AG04450 (cell line): ENCODE measurements at places on chromosomes 1 and 21.

DNA sequence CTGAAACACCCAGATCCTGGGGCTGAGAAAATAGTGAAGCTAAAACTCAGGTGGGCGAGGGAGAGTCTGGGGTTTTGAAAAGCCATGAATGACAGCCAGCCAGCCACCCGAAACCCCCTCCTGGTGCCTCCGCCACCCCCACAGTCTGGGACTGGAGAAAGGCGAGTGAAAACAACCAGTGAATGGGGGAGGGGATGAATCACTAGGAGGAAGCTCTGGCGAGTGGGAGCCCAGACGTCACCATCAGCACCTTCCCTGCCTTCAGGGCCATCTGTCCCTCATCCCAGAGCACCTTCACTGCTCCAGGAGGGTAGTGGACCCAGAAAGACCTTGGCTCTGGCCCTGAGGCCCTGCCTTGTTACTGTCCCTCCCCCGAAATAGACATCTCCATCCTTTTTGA lies 9.2 kb downstream of the RORC start:
- DNase-seq = no peak

- no peak for DNase-seq
Measured at GRCh38 chr1:55860798-55861519, 645.8 kb upstream of the USP24 start.

GRCh38 chr1:33445108-33445507 lies 14.2 kb upstream of the PHC2 start:
- no peak for DNase-seq

GRCh38 chr1:5711956-5712645 lies 280.1 kb downstream of the NPHP4 start:
- DNase-seq = no peak

- DNase-seq = no peak
Measured at GRCh38 chr1:156559797-156560385, 12.5 kb downstream of the IQGAP3 start.

DNA sequence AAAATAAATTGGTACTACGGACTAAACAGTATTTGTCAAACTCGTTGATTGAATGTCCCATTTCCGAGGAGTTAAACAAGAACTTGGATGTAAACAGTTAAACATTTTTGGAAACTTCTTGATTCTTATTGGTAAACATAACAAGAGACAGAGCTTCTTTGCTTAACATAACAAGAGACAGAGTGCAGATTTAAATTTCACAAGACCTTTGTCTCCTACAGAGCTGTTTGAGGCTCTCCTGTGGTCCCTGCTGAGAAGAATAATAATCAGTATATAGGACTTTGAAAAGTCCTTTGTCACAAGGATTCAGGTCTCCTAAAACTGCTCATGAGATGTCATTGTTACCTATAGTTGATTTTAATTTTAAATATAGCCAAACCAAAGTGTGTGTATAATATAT lies 170.6 kb upstream of the C21orf91 start:
- DNase-seq = no peak

- peak; percentile 96 for DNase-seq
Measured at GRCh38 chr21:26795866-26796329, 49.3 kb downstream of the ADAMTS1 start.

DNA sequence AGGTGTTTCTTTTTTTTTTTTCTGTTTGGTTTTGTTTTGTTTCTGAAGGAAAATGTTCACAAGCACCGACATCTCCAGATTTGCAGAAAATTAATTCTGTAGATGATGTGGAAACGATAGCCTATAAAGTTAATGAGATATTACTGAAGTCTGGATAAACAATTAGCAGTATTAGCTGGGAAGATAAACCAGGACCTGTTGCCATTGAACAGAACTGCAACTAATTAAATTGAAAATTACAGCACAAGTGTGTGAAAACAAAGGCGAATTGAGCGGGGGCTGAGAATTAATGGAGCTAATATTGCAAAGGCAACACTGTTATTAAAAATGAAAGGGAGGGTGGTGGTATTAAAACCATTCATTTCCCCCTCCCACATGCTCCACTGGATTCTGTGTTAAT lies 107.5 kb upstream of the AJAP1 start:
- no peak for DNase-seq

DNA sequence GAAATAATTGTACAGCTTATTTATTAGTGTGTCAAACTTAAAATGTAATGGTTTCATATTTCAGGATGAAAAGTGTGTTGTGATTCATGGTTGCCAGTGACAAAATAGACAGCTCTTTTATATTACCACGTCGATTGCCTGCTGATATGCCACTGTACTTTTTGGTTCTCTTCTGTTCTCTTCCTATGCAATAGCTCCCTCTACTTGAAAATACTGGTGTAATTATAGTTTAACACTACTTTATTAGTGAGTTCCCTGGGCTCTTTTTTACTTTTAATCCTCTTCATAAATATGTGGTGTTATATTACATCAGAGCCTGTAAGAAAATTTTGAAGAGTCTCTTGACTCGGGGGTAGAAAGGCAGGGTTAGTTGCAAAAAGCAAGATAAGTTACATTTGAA lies 111.3 kb downstream of the PATJ start:
- no peak for DNase-seq

- no peak for DNase-seq
Measured at GRCh38 chr1:225555821-225556220, 97.1 kb downstream of the ENAH start.

DNA sequence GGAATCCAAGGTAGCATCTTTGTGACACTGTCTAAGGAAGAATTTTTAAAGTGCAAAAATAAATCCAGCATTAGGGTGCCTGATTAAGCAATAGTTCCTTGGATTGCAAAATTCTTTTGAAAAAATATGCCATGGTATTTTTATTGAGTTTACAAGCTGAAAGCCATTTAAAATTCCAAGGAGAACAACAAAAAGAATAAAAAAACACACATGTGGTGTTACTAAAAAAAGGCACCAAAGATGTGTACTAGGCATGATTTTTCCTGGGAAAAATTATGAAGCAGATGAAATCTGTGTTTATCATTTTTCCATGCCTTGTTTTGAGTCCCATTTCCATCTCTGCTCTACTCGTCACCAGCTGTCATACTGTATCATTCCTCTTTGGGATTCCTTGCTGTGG lies 157.0 kb upstream of the ZNHIT6 start:
- DNase-seq = no peak

GRCh38 chr1:53686091-53686964 lies 52.6 kb downstream of the GLIS1 start:
- no peak for DNase-seq

- no peak for DNase-seq
Measured at GRCh38 chr1:214224611-214225354, 56.2 kb upstream of the SMYD2 start.

DNA sequence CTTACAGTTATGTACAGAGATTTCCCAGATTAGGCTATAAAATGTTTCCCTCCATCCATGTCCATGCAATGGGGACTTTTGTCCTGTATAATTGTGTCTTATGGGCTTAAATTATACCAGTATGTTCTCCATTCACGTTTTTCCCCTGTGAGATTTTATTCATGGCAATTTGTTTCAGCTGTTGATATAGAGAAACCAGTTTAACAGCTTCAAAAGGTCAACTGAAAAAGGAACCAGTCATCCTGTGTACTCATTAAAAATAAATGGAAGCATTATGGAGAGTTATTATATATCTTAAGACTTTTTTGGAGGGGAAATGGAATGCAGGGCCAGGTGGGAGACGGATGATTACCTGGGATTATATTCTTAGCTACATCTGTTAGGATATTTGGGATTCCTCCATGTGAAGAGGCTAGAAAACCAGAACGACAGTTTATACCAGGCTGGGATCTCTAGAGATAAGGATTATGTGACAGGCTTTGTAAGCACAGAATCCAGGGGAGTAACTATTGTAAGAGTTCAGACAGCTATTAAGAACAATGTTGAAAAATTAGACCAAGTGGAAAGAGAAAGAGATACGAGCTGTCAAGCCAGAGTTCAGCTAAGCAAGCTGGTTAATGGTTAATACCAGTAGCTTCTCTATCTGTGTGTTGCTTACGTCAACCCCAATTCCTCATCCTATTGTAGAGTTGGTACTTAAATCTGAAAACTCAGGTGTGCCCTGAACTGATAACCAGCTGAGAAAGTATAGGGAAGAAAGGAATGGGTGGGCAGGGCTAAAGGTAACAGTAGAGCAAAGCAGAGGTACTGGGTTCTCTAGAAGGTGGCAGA lies 12.4 kb upstream of the ZNF697 start:
- DNase-seq = no peak

- peak; percentile 50 for DNase-seq
Measured at GRCh38 chr21:41956926-41957729, 3.3 kb upstream of the C2CD2 start.

GRCh38 chr1:82921759-82922158 lies 1077.2 kb downstream of the TTLL7 start:
- DNase-seq = no peak

- DNase-seq = no peak
Measured at GRCh38 chr1:246306415-246307037, 200.6 kb downstream of the SMYD3 start.

DNA sequence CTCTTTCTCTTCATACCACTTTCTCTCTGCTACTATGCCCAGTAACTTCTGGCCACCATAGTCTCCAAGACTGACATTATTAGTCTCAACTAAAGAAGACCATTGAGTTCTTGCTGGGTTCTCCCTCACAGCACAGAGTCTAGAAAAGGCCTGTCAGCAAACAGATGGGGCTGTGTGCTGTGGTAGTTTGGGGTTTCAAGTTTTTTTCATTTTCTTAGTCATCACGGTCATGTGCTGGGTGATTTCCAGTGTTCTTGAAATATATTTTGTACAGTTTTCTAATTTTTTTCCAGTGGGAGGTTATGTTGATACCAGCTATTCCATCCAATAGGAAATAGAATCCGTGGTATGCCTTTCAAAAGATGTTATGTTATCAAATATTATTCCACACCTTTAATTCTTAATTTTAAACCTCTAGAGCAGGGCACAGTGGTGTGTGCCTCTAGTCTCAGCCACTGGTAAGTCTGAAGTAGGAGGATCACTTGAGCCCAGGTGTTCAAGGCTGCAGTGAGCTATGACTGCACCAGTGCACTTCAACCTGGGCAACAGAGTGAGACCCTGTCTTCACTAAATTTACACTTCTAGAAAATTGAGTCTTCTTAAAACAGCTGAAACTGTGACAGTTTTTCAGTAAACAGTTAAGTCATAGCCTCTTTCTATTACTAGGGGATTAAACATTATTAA lies 8.3 kb downstream of the CFHR2 start:
- no peak for DNase-seq

DNA sequence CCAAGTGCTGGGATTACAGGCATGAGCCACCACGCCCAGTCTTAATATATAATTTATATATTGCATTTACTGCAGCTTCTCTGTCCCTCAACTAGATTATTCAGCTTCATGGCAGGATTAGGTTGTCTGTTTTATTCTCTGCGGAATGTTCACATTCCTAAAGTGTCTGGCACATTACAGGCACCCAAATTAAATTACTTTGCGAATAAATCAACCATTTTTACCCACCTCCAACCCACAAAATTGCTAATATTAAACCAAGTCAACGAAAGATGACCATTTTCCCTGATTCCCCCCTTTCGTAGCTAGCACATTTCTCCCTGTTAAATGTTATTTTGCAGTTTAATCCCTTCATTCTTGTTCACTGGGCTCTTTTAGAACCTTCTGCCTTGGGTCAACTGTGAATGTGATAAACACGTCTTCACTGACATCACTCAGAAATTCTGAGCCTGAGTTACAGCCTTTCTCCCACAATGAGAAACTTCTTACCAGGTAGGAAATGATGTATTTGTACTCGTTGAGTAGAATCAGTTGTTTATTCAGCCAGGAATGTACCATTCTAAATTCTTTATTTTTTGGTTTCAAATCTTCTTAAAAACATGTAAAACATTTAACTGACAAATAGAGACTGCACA lies 35.9 kb downstream of the THAP3 start:
- no peak for DNase-seq

DNA sequence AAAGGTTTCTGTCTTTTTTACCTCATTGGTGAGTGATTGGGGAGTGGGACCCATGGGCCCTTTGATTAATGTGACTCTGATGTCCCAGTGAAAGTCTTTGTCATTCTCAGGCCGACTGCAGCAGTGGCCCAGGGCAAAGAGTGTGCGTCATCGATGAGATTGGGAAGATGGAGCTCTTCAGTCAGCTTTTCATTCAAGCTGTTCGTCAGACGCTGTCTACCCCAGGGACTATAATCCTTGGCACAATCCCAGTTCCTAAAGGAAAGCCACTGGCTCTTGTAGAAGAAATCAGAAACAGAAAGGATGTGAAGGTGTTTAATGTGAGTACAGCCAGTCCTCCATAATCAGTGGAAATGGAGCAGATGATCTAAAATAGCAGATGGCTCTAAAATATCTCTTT lies 19.4 kb downstream of the NTPCR start:
- DNase-seq = no peak

- no peak for DNase-seq
Measured at GRCh38 chr1:240237305-240237721, 145.6 kb downstream of the FMN2 start.

- no peak for DNase-seq
Measured at GRCh38 chr1:104795931-104796330, 1046.2 kb downstream of the AMY1C start.

DNA sequence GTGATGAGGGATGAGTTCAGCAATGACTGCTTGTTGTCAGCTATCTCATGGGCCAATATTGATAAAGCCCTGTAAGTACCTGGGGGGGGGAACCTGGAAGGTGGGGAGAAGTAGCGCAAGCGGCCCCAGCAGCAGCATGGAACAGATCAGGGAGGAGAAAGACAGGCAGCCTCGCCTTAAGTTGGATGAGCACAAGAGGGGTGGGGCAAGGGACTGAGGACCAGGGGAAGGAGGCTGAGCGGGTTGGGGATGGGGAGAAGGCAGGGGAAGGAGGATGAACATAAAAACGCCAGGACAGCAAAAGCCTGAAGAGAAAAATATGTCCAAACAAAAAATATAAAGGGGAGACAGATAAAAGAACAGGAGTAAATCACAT lies 70.6 kb downstream of the ALG14 start:
- no peak for DNase-seq

DNA sequence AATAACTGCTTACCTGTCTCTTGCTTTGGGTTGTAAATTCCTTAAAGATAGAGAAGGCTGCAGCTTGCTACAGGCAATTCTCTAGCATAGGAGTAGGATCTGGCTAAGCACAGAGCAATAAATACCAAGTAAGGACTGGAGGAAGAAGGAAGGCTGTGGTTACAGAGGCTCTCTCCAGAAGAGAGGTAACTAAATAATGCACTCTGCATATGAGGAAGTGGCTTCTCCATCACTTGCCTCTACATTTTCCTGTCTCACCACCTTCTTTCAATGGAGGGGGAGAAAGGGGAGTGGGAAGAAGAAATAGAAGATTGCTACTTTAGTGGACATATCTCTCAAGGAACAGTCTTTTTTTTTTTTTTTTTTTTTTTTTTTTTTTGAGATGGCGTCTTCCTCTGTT lies 60.9 kb upstream of the LAX1 start:
- no peak for DNase-seq

DNA sequence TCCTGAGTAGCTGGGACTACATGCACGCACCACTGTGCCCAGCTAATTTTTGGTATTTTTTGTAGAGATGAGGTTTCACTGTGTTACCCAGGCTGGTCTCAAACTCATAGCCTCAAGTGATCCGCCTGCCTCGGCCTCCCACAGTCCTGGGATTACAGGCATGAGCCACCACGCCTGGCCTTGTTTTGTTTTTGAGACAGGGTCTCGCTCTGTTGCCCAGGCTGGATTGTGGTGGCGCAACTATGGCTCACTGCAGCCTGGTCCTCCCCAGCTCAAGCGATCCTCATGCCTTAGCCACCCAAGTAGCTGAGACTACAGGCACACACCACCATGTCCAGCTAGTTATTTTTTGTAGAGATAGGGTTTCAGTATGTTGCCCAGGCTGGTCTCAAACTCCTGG lies 26.0 kb downstream of the PARK7 start:
- DNase-seq = no peak
